ENCODE measurements at places on chromosomes 3 and 15.

- no peak for DNase-seq
Measured at GRCh38 chr15:53110999-53111398, 320.9 kb upstream of the ONECUT1 start.

- no peak for DNase-seq
Measured at GRCh38 chr15:95298729-95299128, 1031.8 kb upstream of the NR2F2 start.

DNA sequence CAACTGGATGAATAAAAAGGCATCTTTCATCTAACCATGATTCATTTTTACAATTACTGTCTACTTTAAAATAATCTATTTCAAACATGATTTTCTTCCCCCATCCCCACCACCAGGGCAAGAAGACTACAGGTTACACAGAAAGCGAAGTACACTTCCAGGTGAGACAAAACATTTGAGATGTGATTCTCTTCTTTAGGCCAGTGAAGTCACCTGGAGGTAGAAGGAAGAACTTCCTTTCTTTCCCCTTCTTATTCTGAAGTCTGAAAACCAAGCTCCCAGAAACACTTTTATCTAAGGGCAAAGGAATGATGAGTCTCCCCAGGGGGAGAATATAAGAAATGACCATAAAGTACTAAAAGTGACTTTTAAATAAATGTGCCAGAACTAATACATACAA lies 36.7 kb downstream of the SHQ1 start:
- DNase-seq = no peak

DNA sequence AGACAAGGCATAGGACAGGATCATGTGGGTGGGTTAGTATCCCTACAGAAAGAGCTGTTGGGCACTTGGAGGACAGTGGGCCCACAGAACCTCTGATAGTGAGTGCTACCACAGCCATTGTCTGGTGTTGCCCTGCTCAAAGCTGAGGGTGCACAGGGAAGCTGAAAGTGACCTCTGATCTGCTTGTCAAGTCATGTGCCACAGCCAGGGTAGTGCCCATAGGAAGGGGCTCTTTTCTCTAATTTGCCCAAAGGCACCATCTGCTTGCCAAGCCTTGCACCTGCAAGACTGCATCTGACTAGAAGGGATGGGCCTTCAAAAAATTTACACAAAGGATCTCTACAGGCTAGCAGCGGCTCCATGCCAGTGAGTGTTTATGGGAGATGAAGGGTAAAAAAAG lies 87.4 kb upstream of the GSK3B start:
- no peak for DNase-seq

GRCh38 chr15:45664451-45664850 lies 29.6 kb downstream of the SQOR start:
- no peak for DNase-seq

GRCh38 chr3:133512416-133513089 lies 60.9 kb upstream of the CDV3 start:
- no peak for DNase-seq

GRCh38 chr3:175091426-175092114 lies 232.4 kb downstream of the NAALADL2 start:
- DNase-seq = no peak

- no peak for DNase-seq
Measured at GRCh38 chr3:193637831-193638230, 44.8 kb downstream of the OPA1 start.

DNA sequence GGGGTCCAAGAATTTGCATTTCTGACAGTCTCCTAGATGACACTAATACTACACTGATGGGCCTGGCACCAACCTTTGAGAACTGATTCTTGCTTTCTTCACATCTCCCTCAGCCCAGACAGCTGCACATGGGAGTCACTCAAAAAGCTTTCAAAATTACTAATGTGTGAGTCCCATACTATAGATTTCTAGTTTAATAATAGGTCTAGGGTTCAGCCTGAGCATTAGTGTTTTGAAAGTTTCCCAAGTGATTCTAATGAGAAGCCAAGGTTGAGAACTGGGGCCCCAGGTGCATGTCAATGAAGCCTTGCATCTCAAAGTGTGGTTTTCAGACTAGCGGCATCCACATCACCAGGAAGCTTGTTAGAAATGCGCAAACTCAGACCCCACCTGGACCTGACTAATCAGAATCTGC lies 159.9 kb upstream of the CMC1 start:
- no peak for DNase-seq

DNA sequence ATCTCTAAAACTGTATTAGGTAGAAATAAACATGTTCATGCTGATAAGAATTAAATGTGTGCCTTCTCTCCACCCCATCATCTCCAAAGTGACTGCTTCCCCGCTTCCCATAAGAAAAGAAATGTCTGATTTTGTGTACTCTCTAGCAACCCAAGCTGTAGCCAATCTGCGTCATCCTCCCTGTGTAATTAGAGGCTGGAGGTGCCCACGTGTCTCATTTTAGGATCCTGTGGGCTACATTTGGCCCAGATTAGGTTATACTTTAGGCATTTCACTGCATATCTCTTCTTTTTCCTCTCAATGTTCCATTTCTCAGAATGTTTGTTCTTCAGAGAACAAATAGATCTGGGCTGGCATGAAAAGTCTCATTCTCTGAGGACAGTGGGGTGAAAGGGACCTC lies 19.3 kb upstream of the ZNF148 start:
- no peak for DNase-seq

DNA sequence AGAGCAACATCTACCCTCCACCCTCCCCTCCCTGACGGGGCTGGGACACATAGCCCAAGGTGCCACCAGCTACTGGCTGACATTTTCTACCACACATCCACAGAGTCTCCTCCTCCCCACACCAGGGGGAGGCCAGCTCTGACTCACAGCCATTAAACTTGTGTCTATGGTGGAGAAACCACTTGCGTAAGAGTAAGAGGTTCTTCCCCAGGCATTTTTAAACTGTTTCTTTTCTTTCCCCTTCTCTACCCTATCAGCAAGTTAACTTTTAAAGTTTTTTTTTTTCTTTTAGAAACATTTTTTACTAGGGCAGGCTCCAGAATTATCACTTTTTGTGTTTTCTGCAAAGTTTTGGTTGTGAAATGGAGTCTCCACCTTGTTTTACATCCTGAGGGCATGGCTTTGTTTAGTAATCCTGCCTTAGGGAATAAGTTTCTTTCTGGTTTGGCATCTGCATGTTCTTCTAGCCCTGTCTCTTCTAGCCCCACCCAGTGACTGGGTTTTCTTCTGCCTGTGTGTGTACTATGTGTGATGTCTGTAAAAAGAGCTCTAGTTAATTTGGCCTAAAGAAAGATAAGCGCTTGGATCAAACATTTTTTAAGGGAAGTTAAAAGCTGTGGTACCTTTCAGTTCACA lies 148.8 kb upstream of the GADL1 start:
- no peak for DNase-seq

GRCh38 chr3:179949869-179950268 lies 86.9 kb downstream of the PEX5L start:
- no peak for DNase-seq

- DNase-seq = no peak
Measured at GRCh38 chr15:38878926-38879325, 314.3 kb upstream of the RASGRP1 start.

GRCh38 chr3:171230865-171231264 lies 204.3 kb upstream of the SLC2A2 start:
- DNase-seq = no peak

DNA sequence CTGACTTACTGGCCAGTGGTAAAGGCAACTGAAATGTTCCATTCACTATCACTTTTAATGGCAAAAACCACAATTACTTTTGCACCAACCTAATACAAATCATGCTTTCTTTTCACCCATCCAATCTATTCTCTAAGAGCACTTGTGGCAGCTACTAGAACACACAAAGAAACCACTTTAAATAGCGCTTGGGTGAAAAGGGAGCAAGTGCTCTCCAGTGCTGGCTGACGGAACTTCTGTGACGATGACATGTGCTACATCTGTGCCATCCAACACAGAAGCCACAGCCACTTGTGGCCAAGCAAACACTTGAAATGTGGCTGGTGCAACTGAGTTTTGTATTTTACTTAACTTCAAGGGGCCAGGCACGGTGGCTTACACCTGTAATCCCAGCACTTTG lies 18.9 kb downstream of the SH3BP5 start:
- no peak for DNase-seq

GRCh38 chr3:57654267-57654666 lies 38.6 kb downstream of the DENND6A start:
- DNase-seq = no peak

DNA sequence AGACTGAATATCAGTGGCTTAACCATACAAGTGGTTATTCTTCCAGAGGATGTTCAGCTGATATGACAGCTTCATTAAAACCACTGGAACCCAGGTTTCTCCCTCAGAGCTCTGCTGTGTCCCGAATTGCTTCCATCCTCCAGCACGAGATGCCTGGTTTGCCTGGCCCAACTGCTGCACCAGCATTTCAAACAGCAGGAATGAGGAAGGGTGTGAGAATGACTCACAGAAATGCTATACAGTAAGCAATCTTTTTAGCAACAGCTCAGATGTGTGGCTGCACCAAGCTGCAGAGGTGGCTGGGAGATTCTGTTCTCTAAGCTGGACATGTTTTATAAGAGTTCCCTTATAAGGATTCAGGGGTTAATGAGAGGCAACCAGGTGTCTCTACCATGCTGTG lies 271.0 kb downstream of the GABRG3 start:
- DNase-seq = no peak

DNA sequence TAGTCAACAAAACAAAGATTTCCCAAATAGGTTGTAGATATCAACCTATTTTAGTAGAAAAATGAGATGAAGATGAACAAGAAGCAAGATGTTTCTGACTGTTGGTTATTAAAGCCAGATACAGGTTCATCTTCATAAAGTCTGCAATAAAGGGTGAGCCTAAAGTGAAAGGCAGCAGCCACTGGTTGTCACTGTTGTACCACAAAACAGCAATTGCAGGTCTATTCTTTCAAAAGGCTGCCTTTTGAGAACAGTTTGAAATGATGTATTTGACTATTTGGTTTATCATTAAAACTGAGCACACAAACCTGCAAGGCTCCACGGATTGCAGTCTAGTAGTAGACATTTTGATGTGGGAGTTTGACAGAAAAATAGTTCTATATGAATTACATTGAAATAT lies 543.4 kb downstream of the GBE1 start:
- DNase-seq = no peak

- DNase-seq = no peak
Measured at GRCh38 chr3:146157325-146158060, 3.5 kb downstream of the PLOD2 start.

- DNase-seq = no peak
Measured at GRCh38 chr15:100645671-100646070, 43.3 kb downstream of the ASB7 start.

GRCh38 chr3:194998948-194999347 lies 272.0 kb downstream of the XXYLT1 start:
- no peak for DNase-seq

GRCh38 chr3:69747511-69748258 lies 8.4 kb downstream of the MITF start:
- DNase-seq = no peak

DNA sequence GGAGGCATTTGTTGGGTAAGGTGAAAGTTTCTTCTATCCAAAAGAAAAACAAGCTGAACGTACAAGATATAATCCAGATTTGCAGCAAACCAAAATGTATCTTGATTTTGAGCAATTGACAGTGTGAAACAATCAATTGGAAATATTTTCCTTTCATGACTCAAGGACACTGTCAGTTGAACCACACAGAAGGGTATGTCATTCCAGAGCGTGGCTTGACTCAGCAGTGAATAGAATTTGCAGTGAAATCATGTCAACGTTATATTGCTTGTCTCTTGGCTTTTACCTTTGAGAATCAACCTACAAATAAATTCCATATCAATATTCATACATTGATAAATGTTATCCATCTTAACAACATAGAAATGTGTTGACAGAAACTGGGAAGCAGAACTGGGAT lies 78.2 kb downstream of the TM2D3 start:
- DNase-seq = no peak

- no peak for DNase-seq
Measured at GRCh38 chr15:48221885-48222284, 15.8 kb downstream of the SLC12A1 start.

DNA sequence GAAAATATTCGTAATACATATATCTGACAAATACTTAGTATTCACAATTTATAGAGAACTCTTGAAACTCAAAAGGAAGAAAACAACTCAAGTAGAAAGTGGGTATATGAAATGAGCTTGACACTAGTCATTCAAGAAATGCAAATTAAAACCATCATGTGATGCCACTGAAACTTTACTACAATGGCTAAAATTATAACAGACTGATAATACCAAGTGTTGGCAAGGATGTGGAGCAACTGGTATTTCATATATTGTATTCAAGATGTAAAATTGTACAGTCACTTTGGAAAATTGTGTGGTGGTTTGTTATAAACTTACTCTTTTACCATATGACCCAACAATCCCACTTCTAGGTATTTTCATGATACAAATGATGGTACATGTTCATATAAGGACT lies 68.7 kb upstream of the AGTR1 start:
- no peak for DNase-seq

GRCh38 chr3:49942651-49943050 lies 2.7 kb downstream of the RBM6 start:
- DNase-seq = no peak

DNA sequence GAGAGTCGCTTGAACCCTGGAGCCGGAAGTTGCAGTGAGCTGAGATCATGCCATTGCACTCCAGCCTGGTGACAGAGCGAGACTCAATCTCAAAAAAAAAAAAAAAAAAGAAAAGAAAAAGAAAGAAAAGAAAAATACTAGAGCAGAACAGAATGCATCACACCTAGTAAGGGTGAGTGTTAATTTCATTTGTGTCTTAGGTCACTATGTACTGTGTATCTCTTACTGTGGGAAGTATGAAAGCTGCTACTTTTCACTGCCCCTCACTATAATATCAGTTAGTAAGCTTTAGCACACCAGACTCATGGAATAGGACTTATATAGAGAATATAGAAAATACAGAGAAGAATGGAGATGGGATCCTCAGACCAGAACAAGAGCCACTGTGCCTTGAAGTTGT lies 45.9 kb upstream of the RASA2 start:
- DNase-seq = no peak

DNA sequence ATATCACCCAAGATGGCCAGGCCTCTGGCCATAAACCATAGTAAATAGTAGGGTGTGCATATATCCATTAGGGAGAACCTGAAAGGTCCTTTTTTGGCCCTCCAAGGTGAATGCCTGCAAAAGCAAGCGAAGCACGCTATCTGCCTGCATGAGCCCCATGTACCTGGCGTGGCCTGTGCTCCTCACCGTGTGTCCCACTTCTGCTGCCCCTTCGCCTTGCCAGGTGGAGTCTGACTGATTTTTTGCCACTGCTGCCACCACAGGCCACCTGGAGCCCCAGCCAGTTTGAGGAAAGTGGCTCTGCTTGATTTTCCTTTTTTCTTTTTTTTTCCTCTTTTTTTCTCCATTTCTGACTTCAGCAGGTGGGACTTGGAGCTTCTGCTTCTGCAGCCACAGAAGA lies 139.7 kb downstream of the SNRPN start:
- no peak for DNase-seq

- DNase-seq = no peak
Measured at GRCh38 chr3:51271172-51271571, 113.9 kb upstream of the MANF start.

GRCh38 chr15:72339777-72340177 lies 19.8 kb upstream of the CELF6 start:
- no peak for DNase-seq

Measured in right renal pelvis (tissue), 4 donors.